ENCODE measurements at places on chromosomes 12 and 14.
A peak's percentile ranks its signal among the peaks of the same experiment; 100 is the strongest.

- peak; percentile 67 for DNase-seq
These were observed 597 bp downstream of the MLF2 start for GRCh38 chr12:6752167-6752920.

DNA sequence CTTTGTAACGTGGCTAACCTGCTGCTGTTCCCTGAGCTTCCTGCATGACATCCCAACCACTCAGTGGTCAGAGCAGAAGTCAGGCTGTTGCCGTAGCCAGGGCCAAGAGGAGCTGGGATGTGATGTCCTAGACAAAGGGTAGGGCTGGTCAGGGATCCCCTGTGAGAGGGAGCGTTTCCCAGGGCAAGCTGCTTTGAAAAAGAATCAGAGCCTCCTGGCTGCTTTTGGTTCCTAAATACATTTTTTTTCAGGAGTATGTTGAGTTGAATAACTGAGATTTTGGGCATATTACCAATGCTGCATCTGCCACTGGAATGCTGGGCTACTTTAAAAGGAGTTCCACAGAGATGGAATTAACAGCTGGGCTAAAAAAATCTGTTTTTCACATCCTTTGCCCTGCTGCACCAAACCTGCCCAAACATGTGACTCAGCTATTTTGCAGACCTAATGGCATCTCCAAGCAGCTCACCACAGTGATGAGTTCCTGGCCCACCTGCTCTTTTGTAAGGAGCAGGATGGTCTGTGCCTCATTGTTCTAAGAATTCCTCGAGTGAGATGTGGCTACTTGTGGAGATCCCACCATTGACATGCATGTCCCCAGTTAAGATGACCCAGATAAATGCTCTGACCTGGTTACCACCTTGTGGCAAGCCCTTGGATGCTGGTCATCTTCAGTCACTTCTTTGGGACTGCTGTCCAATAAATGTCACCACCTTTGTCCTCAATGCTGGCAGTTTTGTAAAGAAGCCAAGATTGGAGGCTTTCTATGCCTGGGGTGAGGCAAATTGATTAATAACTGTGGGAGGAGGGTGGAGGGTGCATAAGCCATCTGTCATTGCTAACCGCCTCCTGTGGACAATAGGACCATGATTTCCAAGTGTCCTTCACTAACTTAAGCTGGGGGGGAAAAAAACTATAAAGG is 24.1 kb downstream of the ANKRD13A start:
- no peak for DNase-seq

DNA sequence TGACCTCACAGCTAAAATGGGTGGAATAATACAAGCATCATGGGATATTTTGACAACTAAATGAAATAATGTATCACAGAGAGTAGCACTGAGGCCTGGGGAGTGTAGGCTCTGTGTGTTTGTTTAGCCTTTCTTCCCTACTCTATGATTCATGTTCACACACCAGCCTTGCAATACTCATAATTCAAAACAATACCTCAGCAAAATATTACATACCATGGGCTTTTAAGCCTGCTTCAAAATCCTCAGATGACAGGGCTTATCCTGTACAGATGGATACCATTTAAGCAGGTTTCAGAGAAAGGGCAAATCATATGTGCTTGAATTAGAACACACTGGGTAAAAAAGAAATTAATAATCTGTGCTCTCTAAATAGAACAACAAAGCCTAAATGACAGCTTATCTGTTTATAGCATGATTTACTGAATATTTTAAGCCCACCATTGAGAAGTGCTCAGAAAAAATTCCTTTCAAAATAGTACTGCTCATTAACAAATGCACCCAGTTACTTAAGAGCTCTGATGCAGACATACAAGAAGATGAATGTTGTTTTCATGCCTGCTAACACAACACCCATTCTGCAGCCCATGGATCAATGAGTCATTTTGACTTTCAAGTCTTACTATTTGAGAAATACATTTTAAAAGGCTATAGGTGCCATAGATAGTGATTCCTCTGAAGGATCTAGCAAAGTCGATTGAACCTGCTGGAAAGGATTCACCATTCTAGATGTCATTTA is 84.9 kb upstream of the ADAMTS20 start:
- no peak for DNase-seq

DNA sequence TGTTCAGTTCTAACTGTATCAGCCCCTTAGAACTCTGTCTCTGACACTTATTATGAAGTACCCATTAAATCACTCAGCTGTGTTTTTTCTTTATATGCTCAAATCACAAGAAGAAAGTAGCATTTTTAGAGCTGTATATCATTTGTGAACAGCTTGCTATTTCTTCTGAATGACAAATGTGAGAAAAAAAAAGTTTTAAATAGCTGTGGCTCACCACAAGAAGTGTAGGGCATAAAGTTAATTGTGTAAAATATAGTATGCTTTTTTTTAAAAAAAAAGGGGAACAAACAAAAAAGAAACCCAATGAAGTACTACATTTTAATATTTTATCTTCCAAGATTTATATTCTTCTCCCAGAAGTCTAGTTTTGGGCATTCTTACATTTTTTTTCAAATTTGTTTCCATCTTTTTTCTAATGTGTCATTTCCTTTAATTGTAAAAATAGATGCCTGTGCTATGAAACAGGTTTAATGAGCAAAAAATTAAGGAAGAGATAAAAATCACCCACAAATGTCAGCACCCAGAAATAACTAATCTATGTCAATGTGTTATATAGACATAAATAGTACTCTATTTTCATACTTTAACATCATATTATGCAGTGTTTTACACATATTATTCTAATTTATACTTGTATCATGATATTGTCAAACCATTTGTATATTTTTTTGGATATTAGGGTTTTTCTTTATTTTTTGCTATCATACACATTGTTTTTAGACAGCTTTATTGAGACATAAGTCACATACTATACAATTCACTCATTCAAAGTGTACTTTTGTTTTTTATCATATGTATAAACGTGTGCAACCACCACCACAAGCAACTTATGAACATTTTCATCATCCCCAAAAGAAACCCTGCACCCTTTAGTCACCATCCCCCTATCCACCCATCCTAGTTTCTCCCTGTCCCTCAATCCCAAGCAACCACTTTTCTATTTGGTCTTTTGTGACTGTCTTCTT is 22.4 kb upstream of the LRRK2 start:
- DNase-seq, result no peak

GRCh38 chr14:49997991-49998390 is 105.1 kb downstream of the ARF6 start:
- DNase-seq, result no peak

DNA sequence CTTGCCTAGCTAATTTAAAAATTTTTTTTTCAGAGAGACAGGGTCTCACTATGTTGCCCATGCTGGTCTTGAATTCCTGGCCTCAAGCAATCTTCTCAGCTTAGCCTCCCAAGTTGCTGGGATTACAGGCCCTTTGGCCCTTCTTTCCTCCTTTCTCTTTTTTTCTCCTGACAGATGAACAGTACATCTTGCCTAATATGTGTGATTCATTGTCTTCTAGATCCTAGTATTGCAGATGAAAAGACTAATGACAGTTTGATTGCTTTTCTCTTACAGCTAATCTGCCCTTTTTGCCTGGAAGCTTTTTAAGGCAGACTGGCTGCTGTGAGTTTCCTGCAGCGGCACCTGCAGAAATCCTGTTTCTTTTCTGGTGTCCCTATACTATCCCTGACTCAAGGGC is 12.0 kb downstream of the DEPDC4 start:
- DNase-seq, result no peak

GRCh38 chr14:68039593-68039992 is 220.0 kb downstream of the RAD51B start:
- DNase-seq, result no peak

DNA sequence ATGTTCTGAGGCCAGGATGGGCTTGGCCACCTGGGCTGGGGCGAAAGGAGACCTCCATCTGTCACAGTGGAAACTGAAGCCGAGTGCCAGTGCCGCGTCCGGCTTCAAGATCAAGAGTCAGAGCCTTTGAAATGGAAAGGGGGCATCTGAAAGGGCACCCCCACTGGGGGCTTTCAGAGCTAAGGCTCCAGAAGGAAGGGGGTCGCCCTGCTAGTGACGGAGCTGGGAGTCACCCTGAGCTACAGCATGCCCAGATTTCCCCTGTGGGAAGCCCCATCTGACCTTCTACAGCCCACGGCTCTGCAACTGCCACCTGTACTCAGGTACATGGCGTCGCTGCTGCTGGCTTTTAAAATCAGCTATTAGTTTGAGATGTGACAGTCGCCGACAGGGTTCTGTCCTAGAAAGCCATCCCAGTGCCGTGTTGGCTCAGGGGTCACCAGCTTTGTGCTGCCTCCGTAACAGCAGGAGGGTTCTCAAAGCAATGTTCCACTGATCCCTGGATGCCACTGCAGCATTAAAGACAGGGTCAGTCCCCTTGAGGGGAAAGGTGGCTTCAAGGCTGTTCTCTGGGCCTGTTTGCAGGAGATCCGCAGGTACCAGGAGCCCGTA is 31.5 kb downstream of the CCNK start:
- no peak for DNase-seq

DNA sequence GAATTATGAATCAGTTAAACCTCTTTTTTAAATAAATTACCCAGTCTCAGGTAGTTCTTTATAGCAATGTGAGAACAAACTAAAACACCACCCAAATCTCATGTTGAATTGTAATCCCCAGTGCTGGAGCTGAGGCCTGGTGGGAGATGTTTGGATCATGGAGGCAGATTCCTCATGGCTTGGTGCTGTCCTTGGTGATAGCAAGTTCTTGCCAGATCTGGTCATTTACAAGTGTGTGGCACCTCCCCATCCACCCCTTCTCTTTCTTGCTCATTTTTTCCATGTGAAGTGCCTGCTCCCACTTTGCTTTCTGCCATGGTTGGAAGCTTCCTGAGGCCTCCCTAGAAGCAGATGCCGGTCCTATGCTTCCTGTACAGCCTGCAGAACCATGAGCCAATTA is 102.1 kb upstream of the ANO4 start:
- no peak for DNase-seq

- no peak for DNase-seq
These were observed 461.1 kb downstream of the LRIG3 start for GRCh38 chr12:58459191-58459590.
